Activated CD4-positive, alpha-beta T cell treated with anti-CD3 and anti-CD28 coated beads, Interleukin-2, amount 50 U/mL, for 4 hours (primary cell): ENCODE measurements at places on chromosomes 5 and 9.

DNA sequence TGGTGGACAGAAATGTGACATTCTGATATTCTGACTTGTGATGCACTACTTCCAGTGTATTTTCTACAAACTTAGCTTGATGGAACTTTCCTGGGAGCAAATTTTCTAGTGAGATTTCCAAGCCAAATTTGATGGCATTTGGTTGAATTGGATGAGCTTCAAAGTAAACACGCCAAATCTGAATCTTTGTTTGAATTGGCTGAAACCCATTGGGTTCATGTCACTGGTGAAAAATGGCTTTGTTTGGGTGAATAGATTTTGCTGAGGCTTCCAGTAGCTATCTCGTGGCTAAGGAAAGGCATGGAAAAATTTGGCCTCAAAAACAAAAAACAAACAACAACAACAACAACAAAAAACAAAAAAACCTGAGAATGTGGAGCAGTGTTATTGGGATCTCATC, 271.1 kb upstream of the RPS23 start:
- no peak for DNase-seq

DNA sequence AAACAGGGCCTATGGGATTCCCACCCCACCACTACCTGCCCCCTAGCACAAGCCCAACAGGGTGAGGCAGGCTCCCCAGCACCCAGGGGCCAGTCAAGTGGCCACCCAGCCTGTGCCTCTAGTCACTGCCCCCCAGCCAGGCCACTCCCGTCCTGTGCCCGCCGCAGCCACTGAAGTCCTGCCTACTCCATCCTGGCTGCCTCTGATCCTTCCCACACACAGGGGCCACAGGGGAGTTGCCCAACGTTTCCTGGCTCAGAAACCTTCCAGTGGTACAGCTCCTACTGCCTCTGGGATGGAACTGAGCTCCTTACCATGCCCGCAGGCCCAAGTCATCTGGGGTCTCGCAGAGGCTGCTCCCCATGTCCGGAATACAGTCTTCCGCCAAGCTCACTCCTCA, 70.2 kb upstream of the STXBP1 start:
- DNase-seq: no peak

GRCh38 chr9:68778635-68779034, 73.6 kb downstream of the PIP5K1B start:
- DNase-seq: no peak

GRCh38 chr5:170963521-170963920, 101.7 kb downstream of the RANBP17 start:
- DNase-seq: no peak

DNA sequence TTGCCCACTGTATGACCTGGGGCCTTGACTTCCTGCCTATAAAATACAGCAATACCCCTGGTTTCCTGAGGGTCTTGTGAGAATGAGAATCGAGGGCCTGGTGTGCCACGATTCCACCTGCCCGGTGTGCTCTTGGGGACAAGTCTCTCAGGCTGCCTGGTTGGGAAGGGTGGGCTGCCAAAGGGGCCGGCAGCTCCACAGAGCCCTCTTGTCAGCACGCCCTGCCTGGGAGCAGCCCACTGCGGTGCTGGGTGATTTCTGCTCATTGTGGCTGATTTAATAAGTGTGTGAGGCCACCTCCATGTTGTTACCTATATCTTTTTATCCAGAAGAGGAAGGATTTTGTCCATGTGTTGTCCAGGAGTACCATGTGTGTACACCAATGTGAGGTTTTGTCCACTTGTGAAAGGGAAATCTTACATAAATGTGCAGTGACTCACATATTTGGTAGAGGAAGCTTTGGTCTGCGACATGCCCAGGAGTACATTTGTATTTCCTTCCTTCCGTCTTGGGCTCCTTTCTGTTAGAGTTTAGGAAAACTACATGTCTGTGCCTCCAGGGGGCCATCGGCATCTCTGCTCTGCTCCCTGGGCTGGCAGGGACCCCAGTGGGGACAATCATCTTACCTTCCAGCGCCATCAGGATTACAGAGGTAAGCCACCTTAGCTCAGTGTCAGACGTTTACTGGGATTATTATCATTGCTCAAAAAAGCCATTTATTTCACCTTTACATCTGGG, 108.6 kb downstream of the PHF2 start:
- DNase-seq: no peak

GRCh38 chr9:89144238-89144637, 34.4 kb downstream of the SHC3 start:
- no peak for DNase-seq

GRCh38 chr5:109910874-109911273, 221.1 kb downstream of the MAN2A1 start:
- DNase-seq: no peak

GRCh38 chr5:115461506-115462290, 82.9 kb downstream of the FEM1C start:
- no peak for DNase-seq

DNA sequence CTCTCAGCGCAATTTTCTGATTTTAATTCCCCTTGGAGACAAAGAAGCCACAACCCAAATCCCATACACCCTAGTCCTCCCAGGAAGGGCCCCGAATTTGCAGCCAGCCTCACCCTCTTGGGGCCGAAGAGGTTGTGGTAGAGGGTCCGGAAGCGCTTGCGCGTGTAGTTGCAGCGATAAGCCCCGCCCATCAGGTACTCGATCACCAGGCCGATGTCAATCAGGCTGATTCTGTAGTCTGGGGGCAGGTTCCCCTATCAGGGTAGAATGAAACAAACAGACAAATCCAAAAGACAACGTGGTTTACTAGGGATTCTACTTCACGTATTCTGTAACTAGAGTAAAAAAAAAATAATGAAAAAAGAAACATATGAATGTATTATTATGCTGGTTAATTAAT, 210.6 kb upstream of the KLF9 start:
- DNase-seq: no peak

- DNase-seq: no peak
Measured at GRCh38 chr5:9437741-9438240, 108.1 kb downstream of the SEMA5A start.

GRCh38 chr5:112687306-112687705, 50.4 kb upstream of the APC start:
- DNase-seq: no peak

GRCh38 chr5:76720988-76721569, 5.2 kb downstream of the F2R start:
- DNase-seq: no peak

GRCh38 chr9:3087697-3088096, 243.8 kb upstream of the PUM3 start:
- no peak for DNase-seq

- no peak for DNase-seq
Measured at GRCh38 chr5:143551820-143552251, 148.3 kb upstream of the NR3C1 start.

GRCh38 chr9:70035691-70036090, 8.0 kb upstream of the MAMDC2 start:
- DNase-seq: no peak

DNA sequence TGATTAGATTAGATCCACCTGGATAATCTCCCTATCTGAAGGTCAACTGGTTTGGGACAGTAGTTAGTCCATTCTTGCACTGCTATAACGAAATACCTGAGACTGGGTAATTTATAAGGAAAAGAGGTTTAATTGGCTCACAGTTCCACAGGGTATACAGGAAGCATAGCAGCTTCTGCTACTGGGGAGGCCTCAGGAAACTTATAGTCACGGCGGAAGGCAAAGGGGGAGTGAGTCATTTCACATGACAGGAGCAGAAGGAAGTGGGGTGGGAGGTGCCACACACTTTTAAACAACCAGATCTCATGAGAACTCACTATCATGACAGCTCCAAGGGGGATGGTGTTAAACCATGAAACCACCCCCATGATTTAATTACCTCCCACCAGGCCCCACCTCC, 9.9 kb downstream of the C9orf40 start:
- peak; percentile 31 for DNase-seq

DNA sequence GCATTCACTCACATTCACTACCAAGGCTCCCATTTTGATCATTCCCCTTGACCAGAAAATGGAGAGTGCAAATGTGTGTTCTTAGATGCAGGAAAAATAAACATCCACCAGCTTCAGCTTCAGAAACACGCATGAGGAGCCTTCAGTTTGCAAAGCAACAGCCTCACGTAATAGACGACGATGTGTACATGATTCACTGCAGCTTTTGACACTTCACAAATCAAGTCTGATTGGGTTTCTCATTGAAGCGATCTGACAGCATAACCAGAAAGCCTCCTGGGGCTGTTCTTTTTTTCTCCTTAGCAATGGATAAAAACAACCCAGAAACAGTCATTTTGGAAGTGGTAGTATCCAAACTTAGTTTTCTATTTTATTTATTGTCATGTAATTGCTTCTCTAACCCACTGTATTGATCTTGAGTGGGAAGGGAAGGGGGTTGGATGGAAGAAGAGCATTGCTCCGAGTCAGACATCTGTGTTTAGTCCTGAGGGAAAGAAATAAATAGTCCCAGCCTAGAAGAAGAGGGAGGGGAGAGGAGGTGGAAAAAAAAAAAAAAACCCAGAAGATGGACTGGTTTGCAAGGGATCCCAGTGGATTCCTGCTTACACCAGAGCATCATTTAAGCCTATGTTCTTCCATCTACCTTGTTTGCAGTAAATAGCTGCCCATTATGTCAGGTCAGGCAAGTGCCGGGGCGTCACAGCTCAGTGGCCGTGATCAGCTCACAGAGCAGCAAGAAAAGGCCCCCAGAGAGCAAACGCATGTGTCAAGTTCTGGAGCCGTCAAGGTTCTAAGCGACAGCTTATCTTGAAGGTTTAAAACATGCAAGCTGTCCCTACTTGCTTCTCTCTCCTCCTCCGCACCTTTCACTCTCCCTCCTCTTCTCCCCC, 190.2 kb upstream of the SNX2 start:
- DNase-seq: no peak

GRCh38 chr5:87572090-87572489, 159.4 kb upstream of the CCNH start:
- DNase-seq: no peak

DNA sequence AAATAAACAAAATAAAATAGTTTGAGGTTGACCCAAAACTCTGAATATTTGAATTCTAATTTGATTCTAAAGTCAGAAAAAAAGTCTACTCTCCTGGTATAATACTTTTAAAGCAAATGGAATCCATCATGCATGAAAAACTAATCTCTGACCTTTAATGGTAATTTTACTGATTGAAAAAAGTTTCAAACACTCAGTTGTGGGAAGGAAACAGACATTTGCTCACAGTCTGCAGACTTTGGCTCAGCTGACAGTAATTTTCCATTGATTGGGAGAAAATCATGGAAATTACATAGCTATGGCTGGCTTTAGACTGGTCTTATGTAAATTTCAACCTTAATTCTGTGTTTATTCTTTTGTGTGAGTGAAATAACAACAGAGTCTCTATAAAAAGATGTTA, 574.3 kb downstream of the PDE4D start:
- no peak for DNase-seq

DNA sequence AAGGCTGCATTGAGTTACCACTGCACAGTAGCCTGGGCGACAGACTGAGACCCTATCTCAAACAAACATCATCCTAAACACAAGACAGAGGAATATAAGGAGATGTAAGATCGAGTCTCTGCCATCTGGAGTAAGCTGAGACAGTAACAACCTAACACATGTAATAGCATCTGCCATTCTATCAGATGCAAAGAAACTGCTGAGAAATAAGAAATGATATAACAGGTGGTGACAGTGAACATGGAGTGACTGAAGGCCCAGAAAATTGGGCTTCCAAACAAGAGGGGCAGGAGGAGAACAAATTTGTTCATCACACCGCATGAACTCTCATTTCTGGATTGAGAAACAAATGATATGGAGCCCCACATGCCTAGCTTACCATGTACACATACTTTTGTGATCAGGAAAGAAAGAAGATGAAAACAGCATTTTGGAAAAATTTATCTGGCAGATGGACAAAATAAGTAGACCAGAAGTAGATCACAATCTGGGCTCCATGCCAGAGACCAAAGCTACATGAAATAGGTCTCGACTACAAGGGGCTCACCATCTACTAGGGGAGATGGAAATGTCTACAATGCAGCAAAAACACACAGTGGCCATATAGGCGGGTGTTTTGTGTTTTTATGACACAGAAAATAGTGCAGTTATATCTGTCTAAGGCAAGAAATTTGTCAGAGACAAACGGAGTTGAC, 45.5 kb downstream of the ECPAS start:
- no peak for DNase-seq

- no peak for DNase-seq
Measured at GRCh38 chr9:80375477-80375876, 803.7 kb downstream of the TLE4 start.
